ENCODE measurements at places on chromosomes 5 and 9.

GRCh38 chr5:61827445-61827975, 478.5 kb upstream of the KIF2A start:
- DNase-seq = no peak

- DNase-seq = no peak
These were observed 82.8 kb upstream of the ITGA2 start for GRCh38 chr5:52906343-52906742.

DNA sequence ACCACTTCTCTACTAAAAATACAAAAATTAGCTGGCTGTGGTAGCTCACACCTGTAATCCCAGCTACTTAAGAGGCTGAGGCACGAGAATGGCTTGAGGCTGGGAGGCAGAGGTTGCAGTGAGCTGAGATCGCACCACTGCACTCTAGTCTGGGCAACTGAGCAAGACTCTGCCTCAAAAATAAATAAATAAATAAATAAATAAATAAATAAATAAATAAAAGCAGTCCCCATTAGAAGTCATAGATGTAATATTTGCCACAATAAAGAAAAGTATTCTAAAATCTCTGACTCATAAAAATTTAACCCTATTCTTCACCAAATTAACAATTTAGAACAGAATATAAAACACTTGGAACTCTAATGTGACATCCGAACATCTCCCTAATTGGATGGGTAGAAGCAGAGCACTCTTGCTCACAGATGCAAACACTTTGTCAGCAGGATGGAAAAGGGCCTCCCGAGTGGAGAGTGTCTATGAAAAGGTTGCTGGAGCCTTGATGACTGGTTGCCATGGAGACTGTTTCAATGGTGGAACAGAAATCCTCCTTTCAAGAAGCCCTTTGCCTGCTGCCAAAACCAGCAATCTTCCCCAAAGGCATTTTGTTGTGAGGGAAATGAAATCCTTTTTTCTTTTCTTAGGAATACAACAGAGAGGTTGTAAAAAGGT, 38.9 kb upstream of the TRAF1 start:
- DNase-seq = no peak

GRCh38 chr9:120713257-120714087, 798 bp downstream of the MEGF9 start:
- DNase-seq = peak; percentile 36

- DNase-seq = no peak
These were observed 531.1 kb downstream of the CETN3 start for GRCh38 chr5:89878140-89879132.
